ENCODE measurements at places on chromosomes 7 and 10.
A peak's percentile ranks its signal among the peaks of the same experiment; 100 is the strongest.

- H3K4me3 ChIP-seq: no peak overlapping the region
- no peak overlapping the region for H3K27ac ChIP-seq
- H3K36me3 ChIP-seq: no peaks in the 10 kb centered on the region
These were observed 112.8 kb downstream of the PPP1R3A start for GRCh38 chr7:113805976-113806375.

DNA sequence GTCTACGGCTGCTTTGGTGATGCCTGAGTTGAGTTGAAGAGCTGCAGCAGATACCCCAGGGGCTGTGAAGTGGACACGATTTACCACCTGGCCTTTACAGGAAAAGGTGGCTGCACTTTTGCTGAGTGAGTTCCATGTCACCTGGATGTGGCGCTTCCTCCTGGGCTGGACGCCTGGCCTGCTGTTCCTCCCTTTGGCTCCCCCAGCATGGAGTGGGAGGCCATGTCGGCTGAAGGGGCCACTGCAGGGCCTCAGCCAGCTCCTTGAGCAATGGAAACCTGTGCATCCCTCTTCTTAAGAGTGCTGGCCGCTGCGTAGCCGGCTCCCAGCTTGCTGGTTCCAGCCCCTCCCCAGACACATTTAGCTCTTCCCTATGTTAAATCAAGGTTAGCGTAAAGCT lies 221.0 kb downstream of the GLRX3 start:
- H3K4me3 ChIP-seq: no peak overlapping the region
- H3K27me3 ChIP-seq: no peaks in the 10 kb centered on the region
- no peak overlapping the region for H3K27ac ChIP-seq
- H3K4me1 ChIP-seq: no peaks in the 10 kb centered on the region

DNA sequence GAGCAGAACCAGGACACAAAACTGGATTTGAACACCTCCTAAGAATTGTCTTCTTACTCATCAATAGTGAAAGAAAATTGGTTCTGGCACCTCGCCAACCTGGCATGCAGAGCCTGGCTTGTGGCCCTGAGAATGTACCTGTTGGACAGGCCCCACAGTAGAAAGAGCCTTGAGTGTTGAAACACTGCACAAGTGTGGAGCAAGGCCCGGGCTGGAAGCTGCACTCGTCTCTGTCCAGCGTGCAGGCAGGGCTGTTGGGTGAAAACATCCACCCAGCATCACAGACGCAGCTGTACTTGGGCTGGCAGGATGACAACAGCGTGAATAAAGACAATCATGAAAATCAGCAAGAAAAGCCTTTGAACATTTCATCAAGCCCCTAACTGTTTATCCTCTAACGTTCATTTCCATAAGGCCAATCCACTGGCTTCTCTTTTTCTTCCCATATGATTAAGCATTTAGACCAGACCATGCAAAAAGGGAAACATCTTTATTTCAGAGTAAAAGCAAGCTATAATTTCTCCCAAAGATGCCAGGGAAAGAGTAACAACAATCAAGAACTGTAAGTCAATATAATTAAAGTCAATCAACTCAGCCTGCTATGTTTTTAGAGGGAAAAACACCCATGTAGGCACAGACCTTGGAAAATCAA lies 15.6 kb downstream of the CUBN start:
- no peaks in the 10 kb centered on the region for H3K27me3 ChIP-seq
- no peak for DNase-seq
- no peak overlapping the region for H3K27ac ChIP-seq
- no peak overlapping the region for H3K4me3 ChIP-seq
- H3K36me3 ChIP-seq: no peaks in the 10 kb centered on the region
- H3K4me1 ChIP-seq: no peaks in the 10 kb centered on the region

DNA sequence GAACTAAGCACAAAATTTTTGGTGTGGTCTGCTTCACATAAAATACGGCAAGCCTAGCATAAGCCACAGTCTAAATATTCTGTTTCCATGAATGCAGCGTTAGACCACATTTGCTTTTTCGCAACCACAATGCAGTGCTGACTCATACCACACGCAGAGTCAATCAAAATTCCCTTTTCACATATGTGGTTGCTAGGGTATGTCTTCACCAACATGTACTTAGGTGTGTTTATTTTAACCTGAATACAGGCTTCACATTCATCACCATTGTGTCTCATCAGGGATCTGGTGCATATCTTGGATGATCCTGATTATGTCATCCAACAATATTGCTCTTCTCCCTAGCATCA lies 90.8 kb downstream of the CHN2 start:
- no peak overlapping the region for H3K4me3 ChIP-seq
- no peaks in the 10 kb centered on the region for H3K36me3 ChIP-seq

- no peak overlapping the region for H3K27ac ChIP-seq
- H3K4me3 ChIP-seq: no peak overlapping the region
- no peaks in the 10 kb centered on the region for H3K36me3 ChIP-seq
- H3K27me3 ChIP-seq: no peaks in the 10 kb centered on the region
These were observed 109.5 kb upstream of the GJD4 start for GRCh38 chr10:35495521-35496119.

GRCh38 chr10:11663763-11664555 lies 52.5 kb upstream of the USP6NL start:
- no peak overlapping the region for H3K27ac ChIP-seq
- no peak overlapping the region for H3K4me3 ChIP-seq
- no peaks in the 10 kb centered on the region for H3K4me1 ChIP-seq
- no peak for DNase-seq
- no peaks in the 10 kb centered on the region for H3K36me3 ChIP-seq

GRCh38 chr7:130394421-130395195 lies 14.3 kb downstream of the CPA1 start:
- H3K27me3 ChIP-seq: no peaks in the 10 kb centered on the region
- no peaks in the 10 kb centered on the region for H3K36me3 ChIP-seq
- no peak for DNase-seq
- no peak overlapping the region for H3K27ac ChIP-seq
- H3K4me1 ChIP-seq: peaks cover 12% of the 10 kb centered on the region
- peak overlapping the region; percentile 68 for H3K4me3 ChIP-seq
